ENCODE measurements at places on chromosomes 5 and 9. TPM values are rescaled to one million over a fixed set of nuclear protein-coding genes. Genes with fewer than 3 reads are reported as not detected.

PCDHA7 gene
- total RNA-seq = not detected

EPB41L4B gene
- total RNA-seq = 0.11 TPM

SLC6A18 gene
- total RNA-seq = not detected

NEURL1B gene
- 0.13 TPM for total RNA-seq

ACTBL2 gene
- total RNA-seq = not detected

DNA sequence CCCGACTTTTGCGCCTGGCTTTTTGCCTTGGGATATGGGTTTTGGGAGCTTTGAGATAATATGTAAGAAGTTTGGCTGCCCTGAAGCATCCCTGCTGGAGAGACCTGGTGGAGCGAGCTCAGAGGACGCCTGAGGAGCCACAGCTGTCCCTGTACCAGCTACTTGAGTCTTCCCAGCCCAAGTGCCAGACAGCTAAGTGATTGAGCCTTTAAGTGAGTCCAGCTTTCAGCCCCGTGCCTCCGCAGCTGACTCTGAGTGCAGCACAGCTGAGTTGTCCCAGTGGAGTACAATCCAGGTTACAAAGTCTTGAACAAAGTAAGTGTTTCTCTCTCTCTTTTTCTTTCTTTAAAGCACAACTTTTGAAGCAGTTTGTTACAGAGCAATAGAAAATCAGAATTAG, 203.8 kb upstream of the DAP start:
- no peak for DNase-seq

DNA sequence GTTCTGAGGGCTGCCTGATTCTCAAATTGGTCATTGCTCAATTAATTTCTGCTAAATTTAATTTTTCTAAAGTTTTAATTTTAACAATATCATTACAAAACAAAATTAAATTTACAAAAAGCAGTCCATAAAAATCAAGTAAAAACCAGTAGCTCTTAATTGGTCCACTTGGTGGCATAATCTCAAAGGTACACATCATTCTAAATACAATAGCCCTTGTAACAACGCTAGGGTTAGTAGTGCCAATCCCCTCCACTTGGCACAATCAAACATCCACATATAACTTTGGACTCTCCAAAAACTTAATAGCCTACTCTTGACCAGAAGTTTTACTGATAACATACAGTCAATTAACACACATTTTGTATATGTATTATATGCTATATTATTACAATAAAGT, 1.9 kb upstream of the NDUFB6 start:
- DNase-seq = no peak

GRCh38 chr5:173629628-173630027, 13.2 kb upstream of the BOD1 start:
- DNase-seq = no peak

DNA sequence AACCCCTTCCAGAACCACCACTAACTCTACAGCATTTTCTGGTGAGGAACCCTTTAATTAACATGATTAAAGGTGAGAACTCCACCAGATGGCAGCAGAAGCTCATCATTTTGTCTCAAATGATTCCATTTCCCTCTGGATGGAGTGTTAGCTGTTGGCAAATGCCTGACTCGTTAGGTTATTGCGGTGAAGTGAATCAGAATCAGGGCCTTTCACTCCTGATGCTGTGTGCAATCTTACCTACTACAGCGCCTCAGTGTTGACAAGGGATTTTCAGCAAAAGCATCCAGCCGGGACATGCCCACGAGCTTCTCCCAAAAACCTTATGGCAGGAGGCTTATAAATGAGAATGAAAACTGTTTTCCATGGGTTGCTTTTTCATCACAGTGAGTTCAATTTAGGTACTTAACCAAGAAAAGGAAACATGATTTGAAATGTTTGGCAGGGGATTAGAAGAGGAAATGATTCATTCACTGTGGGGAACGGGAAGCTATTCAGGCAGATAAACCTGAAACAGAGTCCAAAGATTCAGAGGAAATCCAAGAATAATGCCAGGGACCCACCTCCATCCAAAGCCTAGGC, 48.0 kb upstream of the CAST start:
- DNase-seq = peak; percentile 36

GRCh38 chr5:168734620-168735300, 155.6 kb upstream of the PANK3 start:
- DNase-seq = no peak

GRCh38 chr5:172502969-172503368, 48.6 kb upstream of the SH3PXD2B start:
- DNase-seq = no peak

- no peak for DNase-seq
Observed at GRCh38 chr5:891837-892393, 686 bp downstream of the BRD9 start.

- DNase-seq = no peak
Observed at GRCh38 chr5:126178521-126178920, 244.7 kb upstream of the GRAMD2B start.

GRCh38 chr5:10578869-10579268, 15.0 kb downstream of the ANKRD33B start:
- DNase-seq = no peak
